ENCODE measurements at places on chromosomes 6 and 20.
A peak's percentile ranks its signal among the peaks of the same experiment; 100 is the strongest.

DNA sequence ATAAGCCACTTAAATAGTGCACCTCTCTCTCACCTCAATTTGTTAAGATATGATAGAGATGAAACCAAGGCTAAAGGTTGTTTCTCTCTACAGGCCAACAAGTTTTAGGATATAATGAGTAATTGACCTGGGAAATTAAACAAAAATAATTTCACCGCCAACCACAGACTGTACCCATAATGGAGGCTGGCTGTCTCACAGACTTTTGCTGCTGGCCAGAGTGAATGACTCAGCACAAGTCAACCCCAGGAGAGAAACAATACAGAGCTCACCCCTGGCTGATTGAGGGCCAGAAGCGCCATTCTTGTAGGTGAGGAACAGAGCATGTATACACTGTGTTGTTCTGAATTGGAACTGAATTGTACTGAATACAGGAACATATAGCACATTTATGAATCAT lies 99.9 kb downstream of the CAP2 start:
- DNase-seq = no peak

DNA sequence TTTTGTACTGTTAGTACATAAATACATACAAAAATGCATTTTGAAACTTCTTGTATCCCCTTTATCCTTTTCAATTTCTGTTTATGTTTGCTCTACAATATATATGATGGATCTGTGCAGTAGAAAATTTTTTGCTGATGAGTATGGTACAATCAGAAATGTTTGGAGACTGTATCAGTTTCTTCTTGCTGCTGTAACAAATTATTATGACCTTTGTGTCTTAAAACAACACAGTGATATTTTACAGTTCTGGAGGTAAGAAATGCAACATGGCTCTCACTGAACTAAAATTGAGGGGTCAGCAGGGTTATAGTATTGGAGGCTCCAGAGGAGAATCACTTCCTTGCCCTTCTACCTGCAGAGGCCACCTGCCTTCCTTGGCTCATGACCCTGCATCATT lies 184.4 kb downstream of the EYA2 start:
- no peak for DNase-seq

DNA sequence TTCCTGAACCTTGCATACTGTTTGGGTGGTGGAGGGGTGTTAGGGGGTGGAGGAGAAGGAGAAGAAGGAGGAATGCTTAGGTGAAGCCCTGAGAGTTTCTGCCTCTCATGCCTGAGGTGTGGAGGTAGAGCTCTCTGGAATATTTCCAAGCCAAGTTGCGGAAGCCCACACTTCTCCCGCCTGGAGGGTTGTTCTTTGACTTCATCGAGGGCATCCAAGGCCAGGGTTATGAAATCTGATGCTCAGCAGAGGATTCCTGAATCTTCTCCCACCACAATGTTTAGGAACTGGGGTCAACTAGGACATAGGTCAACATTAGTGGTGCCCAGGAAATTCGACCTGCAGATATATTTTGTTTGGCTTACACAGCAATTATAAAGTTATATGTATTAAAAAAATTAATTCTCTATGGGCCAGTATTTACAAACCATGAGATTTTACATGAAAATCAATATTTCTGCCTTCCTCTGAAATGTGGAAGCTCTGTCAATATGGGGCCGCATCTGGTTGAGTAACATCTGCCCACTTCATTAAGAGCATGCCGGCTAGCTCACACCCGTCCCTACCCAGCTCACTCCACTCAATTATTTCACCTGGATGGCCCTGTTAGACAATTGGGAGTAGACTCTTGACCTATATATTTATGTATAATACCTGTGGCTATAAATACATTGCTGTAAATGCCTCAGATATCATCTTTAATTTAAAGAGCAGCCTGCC lies 257.1 kb upstream of the ZFP64 start:
- DNase-seq = no peak

DNA sequence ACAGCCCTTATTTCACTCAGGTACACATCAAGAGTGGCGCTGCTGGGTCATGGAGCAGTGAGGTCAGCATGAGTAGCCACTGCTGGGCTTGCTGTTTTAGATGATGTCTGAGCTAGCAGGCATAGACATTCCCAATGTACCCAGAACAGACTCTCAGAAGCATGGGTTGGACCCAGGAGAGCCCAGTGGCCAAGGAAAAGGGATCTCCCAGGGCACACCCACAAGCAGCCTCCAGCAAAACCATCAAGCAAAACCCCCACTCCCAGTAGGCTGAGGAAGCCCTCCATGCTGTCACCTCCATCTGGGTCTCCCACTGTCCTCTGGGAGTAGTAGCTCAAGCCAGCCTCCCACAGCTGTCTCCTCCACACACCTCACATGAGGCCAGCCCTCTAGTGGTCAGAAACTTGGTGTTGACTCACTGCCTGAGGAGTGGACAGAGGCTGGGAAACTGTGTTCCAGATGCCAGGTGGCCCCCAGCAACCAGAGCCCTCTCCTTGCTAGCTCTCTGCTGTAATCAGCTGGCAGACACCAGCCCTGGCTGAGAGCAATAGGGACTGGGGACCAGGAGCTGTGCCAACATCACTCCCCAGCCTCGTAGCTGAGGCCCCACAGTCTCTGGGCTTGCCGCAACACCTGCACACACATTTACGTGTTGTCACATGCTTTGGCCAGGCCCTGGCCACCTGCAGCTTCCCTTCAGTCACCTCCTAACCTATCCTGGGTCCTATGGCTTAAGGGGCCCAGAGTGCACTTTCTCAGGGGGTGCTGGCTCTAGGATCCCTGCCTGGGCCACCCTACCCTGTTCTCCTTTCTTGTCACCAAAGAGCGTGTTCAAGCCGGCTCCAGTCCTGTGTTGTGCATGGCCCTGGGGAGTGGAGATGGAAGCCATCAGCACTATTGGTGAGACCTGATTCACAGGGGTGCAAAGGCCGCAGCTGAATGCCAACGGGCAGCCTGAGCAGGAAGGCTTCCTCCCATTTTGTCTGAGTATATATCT lies 1.9 kb upstream of the AP5S1 start:
- peak; percentile 78 for DNase-seq

DNA sequence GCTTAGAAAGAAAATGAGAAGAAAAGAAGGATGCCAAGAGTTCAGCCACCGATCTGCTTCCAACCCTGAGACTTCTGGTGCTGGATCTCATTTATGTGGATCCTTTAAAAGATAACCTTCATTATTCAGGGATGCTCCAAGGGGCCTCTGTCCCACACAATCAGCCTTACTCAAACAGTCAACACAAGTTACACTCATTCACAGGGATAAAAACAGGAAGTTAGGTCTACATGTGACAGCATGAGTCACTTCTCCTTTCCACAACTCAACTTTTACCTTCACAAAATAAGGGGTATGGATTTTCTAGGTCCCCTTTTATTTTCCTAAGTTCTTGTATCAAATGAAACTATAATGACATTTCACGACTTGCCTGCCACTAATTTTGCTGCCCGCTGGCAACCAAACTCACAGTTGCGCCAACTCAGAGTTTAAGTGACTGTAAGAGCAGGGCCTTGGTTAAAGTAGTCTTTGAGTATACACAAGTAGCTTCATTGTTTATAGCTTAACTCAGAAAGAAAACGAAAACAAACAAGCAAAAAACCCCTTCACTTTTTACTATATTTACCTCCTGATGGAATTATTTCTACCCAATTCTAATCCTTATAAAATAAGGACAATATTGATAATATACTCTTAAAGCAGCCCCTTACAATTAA lies 278.8 kb upstream of the RUNX2 start:
- no peak for DNase-seq

DNA sequence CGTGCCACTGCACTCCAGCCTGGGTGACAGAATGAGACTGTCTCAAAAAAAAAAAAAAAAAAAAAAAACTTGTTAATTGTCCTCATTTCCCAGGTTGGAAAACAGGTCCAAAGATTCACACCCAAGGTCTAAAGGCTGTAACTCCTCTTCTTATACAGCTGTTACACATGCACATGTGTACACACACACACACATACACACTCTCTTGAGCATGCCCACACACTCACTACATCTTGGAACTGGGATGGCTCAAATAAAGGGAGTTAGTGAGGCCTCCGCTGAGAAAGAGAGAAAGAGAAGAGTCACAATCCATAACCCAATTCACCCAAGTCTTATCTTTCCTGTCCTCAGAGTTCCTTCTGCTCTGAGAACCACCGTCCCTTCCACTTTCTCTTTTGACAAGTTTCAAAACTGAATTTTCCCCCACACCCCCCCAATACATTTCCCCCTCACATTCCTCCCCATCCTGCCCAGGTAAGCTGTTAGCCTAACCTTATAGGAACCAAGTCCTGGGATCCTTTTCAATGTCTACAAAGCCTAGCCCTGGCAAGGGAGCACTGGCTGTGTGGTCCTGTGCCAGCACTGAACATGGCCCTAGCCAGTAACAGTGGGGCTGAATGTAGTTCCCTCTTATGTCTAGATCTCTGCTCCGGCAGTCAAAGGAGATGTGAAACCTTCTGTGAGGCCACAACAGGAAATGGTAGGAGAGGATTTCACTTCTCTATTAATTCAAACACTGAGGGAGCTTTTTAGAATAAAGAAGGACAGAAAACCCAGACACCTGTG lies 3.2 kb upstream of the HLA-DMB start:
- DNase-seq = no peak

DNA sequence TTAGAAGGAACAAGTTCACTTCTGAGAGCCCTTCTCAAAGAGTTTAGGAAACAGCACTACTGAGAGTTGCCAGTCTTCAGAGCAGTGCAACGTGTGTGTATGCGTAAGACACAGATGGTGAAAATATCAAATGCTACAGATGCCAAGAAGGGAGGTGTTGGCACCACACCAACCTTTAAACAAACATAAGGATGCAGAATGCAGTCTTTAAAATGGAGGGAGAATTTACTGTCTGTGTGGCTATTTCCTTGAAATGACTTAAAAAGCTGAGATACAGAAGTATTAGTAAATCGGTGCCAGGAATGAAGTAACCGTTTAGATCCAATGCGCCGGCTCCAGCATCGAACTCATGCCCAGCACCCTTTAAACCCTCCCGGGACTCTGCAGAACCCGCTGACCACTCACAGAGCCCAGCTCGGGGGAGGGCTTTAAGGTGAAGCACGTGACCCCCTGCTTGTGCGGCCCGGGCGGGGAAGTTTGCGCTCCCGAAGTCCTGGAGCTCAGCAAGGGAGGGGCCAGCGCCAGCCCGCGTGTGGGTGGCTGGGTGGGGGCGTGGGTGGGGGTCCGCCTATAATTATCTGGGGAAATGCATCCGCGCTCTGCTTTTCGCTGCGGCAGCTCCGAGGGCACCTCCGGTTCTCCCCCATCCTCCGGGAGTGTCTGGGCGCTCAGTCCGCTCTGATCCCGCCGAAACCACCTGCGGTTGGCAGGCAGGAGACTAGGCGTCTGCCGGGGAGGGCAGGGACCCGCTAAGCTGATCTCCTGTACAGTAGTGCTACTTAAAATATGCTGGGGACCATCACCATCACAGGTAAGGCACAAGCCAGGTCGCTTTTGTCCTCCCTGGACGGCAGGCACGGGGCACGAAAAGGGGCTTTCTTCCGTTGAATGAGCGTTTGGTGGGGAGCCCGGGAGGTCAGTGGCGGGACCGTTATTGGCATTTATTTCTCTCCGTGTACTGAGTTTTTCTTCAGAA lies 66.0 kb downstream of the ZBTB2 start:
- DNase-seq = no peak

DNA sequence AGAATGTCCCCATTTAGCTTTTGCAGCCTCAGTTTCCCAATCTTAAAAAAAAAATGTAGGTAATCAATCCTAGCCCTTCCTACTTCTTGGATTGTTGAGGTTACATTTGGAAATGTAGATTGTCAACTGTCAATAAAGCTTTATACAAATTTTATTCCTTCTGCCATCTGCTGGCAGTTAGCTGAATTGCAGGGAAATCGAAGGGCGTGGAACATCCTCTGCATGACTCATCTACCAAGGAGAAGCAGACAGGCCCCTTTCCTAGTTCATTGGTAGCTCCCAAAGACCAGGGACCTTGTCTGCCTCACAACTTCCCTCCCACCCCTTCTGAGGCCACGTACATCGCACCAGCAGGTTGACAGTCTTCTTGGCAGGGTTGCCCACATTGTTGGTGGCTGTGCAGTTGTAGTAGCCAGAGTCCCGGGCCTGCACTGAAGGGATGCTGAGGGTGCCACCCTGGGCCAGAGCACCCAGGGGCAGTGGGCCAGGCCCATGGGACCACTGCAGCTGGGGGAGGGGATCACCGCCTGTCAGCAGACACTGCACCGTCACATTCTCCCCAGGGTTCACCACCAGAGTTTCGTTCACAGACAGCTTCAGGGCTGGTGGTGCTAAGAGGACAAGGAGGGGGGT lies 43.6 kb downstream of the MDGA1 start:
- DNase-seq = no peak

GRCh38 chr20:57708694-57709673 lies 831 bp downstream of the PMEPA1 start:
- no peak for DNase-seq

- no peak for DNase-seq
Observed at GRCh38 chr20:63471002-63471716, 1.3 kb downstream of the KCNQ2 start.

GRCh38 chr20:31859266-31859997 lies 10.9 kb downstream of the DUSP15 start:
- no peak for DNase-seq

DNA sequence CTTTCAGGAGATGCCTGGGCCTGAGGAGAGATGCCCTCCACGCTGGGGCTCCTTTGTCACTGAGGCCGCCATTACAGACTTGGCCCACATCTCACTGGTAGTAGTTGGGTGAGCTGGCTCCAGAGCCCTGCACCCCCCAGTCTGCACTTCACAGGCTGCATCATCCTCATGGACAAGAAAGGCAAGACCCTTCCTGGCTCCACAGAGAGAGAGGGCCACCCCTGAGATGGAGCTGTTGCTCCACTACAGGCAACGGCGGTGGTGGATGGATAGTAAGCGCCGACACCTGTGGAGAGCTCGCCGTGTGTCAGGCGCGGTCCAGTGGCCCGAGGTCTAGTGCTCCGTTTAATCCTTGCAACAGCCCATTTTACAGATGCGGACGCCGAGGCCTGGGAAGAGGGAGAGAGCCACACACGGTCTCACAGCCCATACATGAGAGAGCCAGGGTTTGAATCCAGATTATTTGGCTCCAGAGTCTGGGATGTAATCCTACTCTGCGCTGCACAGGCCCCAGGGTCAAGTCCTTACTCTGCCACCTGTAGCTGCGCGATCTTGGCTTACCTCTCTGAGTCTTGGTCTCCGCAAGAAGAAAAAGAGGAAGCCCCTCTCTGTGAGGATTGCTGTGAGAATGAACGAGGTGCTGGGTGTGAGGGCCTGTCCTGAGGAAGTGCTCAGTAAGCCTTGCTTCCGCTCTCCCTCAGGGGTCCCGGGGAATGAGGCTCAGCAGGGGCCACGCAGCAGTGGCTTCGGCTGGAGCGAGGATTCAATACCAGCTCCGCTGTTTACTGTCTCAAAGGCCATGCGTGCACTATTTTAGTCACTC lies 34.5 kb downstream of the SPDEF start:
- no peak for DNase-seq

DNA sequence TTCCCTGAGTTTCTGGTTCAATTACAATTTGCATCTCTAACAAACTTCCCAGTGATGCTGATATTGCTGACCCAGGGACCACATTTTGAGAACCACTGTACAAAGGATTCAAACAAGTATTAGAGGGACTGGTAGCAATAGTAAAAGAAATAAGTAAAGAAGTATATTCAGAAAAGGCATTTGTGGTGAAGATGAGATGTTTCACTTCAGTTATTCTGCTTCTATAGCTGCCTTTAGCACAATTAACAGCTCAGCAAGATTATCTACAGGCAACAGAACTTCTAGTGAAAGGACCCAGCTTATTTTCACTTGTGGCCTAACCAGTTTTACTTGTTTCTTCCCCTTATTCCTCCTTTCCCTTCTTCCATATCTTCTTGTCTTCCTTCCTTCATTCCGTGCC lies 149.4 kb downstream of the PHF3 start:
- no peak for DNase-seq
